ENCODE measurements at places on chromosomes 2 and 18.
A peak's percentile ranks its signal among the peaks of the same experiment; 100 is the strongest.

- DNase-seq, result no peak
Observed at GRCh38 chr18:41751161-41751560, 203.9 kb upstream of the PIK3C3 start.

DNA sequence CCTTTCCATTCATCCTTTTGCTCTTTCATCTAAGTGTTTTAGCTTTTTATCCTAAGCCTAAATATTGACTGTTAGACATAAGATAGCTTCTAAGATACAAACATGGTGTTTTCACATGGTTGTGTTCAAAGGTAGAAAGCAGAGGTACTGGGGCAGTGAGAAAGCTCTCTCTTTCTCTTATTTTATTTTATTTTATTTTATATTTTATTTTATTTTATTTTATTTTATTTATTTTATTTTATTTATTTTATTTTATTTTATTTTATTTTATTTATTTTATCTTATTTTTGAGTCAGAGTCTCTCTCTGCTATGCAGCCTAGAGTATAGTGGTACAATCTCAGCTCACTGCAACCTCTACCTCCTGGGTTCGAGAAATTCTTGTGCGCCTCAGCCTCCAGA is 287.2 kb downstream of the IKZF2 start:
- DNase-seq, result no peak

- no peak for DNase-seq
Observed at GRCh38 chr2:16227811-16228462, 287.6 kb downstream of the MYCN start.

DNA sequence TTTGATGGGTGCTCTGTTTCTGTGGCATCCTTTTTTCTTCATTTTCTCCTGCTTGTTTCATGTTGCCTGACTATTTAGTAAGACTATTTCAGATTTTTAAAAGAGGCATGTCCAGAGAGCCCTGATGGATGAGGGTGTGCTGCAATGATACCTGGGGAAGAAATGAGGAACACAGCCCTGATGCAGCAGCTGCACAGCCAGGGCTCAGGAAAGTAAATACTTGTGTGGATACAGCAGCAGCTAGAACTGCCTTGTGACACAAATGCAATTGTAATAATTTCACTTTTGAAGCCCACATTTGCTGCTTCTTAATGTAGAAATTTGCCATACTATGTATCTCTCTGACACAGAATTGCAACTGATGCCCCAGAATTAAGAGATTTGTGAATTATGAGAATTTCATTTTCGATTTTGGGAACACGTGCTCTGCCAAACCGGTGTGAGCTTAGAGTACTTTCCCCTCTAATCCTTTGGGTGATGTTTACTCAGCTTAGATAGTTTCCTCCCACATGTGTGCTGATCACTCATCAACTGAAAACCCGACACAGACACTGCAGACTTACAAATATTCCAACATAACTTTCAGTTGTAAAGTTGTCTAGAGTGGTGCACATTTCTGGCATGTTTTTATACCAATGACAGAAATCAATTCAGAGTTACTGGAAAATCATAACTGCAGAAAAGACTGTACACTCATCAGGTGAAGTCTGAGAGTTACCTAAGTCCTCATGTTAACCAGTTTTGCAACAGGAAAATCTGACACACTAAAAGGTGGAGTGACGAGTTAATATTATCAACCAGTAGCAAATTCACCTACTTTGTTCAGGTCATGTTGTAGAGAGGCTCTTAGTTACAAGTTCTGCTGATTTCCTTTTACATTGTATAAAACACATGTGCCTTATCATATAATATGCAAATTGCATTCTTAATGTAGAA is 383.4 kb downstream of the CBLN2 start:
- no peak for DNase-seq

DNA sequence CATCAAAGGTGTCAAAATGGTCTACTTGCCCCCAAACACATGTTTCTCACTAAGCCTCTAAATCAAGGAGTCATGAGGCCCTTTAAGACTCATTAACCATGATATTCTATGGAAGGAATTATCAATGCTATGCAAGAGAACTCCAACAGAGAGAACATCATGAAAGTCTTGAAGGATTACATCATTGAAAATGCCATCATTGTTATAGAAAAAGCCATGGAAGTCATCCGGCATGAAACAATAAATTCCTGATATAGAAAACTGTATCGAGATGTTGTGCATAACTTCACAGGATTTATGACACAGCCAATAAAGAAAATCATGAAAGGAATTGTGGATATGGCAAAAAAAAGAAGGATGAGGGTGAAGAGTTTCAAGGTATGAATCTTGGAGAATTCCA is 1363.6 kb upstream of the CDH2 start:
- DNase-seq, result no peak

GRCh38 chr2:20351555-20352229 is 1.0 kb upstream of the PUM2 start:
- no peak for DNase-seq

DNA sequence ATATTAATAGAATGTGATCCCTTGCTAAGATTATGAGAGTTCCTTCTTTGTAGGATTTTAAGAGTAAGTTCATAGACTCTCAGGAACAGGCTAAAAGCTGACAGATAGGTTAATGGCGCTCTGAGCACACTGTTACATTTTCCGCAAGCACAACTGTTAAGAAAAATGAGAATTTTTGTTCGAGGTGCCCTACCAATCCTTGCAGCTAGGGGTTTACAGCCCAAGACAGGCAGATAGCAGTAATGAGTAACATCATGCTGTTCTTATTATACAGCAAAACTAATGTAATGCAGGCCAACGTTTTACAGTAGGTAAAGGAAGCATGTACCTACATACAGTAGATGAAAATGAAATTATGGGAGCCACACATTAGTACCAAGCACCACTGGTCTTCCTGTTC is 11.2 kb upstream of the BOD1L2 start:
- DNase-seq, result no peak

GRCh38 chr2:54239427-54239826 is 16.6 kb downstream of the TSPYL6 start:
- peak; percentile 69 for DNase-seq

GRCh38 chr2:9771481-9772017 is 71.7 kb upstream of the TAF1B start:
- DNase-seq, result peak; percentile 83

DNA sequence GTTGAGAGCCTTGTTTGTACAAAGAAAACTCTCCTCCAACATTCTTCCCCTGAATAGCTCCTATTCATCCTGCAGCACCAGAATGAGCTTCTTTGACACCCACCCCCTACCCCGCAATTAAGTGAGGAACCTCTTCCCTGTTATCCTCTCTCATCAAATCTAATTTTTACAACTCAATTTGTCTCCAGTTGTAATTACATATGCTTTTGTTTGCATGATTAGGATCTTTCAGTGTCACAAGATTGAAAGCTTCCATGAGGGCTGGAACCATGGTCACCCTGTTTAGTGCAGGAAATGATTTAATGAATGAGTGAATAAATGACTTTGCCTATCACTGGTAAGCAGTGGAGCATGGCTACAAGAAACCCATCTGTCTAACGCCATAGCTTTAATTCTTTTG is 334.6 kb upstream of the KLHL29 start:
- DNase-seq, result no peak

GRCh38 chr2:231323316-231323715 is 72.2 kb upstream of the B3GNT7 start:
- DNase-seq, result no peak

GRCh38 chr2:53033411-53033810 is 734.2 kb upstream of the CHAC2 start:
- DNase-seq, result peak; percentile 38

DNA sequence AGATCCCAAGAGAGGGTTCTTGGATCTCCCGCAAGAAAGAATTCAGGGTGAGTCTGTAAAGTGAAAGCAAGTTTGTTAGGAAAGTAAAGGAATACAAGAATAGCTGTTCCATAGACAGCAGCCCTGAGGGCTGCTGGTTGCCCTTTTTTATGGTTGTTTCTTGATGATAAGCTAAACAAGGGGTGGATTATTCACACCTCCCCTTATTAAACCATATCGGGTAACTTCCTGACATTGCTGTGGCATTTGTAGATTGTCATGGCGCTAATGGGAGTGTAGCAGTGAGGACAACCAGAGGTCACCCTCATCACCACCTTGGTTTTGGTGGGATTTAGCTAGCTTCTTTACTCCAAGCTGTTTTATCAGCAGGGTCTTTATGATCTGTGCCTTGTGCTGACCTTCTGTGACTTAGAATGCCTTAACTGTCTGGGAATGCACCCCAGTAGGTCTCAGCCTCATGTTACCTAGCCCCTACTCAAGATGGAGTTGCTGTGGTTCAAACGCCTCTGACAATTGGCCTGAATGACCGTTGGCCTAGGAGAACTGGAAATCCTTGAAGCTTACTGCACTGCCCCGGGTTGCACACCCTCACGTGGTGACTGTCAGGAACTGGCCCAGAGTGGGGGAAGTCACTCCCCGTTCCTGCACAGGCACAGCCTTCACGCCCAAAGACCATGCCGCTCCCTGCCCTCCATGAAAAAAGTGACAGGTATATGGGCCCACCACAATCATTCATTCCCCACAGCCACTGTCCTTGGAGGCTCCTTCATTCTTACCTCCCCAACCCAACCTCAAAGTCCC is 136.9 kb downstream of the SEPTIN10 start:
- DNase-seq, result no peak

GRCh38 chr2:20647738-20648137 is 3.2 kb downstream of the HS1BP3 start:
- no peak for DNase-seq

DNA sequence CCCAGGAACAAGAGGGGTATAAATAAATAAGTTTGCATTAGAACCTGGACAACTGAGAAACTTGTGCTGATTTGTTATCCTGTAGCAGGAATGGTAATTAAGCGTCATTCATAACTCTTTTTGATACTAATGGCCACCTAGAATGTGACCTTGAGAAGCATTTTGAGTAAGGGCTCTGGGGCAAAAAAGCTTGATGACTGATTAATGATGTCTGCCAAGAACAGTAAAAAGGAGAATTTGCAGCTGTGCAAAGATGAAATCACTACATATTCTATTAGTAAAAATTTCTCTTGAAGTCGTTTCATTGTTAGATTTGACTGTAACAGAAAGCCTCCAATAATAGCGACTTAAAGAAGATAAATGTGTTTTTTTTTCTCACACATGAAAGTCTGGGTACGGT is 157.7 kb downstream of the PRKCE start:
- no peak for DNase-seq

DNA sequence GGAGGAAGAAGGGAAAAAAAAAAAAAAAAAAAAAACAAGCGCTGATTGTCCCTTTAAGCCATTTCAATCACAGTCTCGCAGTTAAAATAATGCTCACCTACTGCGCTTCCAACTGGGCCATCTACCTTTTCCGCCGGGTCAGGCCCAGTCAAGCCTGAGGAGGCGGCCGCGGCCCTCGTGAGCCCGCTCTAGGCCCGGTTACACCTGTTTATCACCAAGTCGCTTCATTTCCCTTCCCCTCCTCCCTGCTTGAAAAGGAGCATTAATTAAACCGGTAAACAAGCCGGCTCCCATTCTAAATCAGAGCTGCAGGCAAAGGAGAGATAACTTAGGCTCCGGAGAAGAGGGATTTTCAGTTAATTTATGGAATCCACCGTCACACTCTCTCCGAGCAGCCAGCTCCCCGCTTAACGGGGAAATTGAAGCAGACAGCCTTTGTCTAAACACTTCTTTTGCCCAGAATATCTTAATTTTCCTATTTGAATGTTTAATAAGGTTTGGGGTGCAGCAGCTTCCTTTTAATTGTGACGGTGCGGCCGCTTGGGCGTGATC is 140.1 kb upstream of the SIX3 start:
- no peak for DNase-seq

DNA sequence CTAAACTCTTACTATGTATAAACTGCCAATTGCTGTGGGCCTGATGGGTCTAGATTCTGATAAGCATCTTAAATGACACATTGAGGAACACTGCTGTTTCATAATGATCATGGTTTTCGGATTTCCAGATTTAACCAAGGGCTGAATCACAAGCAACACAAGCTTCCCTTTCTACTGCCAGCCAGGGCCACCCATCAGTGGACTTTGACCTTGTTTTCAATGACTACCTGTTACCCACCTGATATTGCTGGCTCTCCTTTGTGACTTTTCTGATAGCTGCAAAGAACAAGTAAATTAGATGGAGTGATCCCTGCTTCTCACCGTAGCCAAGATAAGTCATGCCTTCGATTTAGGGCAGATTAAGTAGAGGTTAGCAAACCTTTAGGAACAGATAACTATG is 259.0 kb downstream of the PAX3 start:
- no peak for DNase-seq

- DNase-seq, result no peak
Observed at GRCh38 chr2:48753228-48753627, 2.3 kb downstream of the LHCGR start.

GRCh38 chr18:12659904-12660605 is 2.1 kb upstream of the SPIRE1 start:
- peak; percentile 59 for DNase-seq

DNA sequence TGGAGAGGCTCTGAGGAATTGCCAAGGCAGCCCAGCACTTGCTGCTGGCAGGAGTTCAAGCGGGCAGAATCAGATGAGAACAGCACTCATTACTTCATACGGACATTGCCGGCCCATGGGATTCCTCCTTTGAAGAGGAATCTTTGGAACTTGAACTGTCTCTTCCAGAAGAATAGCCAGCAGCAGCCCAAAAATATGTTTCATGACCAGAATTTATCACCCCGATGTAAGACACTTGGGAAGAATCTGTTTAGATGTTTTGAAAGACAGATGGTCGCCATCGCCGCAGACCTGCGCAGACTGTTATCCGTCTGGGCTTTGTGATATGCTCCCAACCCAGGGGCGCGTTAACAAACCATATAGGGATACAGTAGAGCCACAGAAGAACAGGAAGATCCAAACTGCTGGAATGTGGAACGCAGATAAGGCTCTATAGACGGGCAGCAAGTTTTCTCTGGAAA is 3.7 kb upstream of the ADI1 start:
- no peak for DNase-seq

GRCh38 chr2:205273627-205274026 is 408.7 kb upstream of the NRP2 start:
- DNase-seq, result no peak

- no peak for DNase-seq
Observed at GRCh38 chr2:25286723-25287483, 54.8 kb downstream of the DNMT3A start.

- DNase-seq, result no peak
Observed at GRCh38 chr2:168926621-168927386, 25.7 kb downstream of the G6PC2 start.

GRCh38 chr18:56358608-56359280 is 279.6 kb downstream of the TXNL1 start:
- no peak for DNase-seq

DNA sequence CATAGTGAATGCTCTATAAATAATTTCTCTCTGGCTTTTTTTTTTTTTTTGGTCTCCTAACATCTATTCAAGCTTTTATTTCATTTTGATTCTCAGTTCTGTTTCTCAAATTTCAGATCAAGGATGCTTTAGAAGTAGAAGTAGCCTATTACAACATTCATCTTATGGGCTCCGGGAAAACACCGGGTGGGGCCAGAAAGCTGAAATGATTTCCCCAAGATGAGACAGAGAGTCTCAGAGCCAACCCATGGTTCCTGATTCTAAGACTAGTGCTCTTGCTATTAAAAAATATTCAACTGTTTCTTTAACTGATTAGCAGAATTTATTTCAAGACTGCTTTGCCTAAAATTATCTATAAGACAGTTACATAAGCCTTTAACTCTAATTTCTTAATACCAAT is 147.2 kb upstream of the CCDC68 start:
- DNase-seq, result no peak

GRCh38 chr18:9587924-9588323 is 26.4 kb downstream of the PPP4R1 start:
- no peak for DNase-seq

Data from fibroblast of gingiva (primary cell).